ENCODE measurements at places on chromosomes 12 and 14. TPM values are rescaled to one million over a fixed set of nuclear protein-coding genes. Genes with fewer than 3 reads are reported as not detected.

Gene RIN3
- polyA plus RNA-seq = 19.2 TPM

Gene GNB3
- polyA plus RNA-seq = 0.46 TPM

Gene TMPRSS12
- polyA plus RNA-seq = not detected

Gene AQP6
- not detected for polyA plus RNA-seq

Gene AQP2
- not detected for polyA plus RNA-seq

Gene ACOT6
- not detected for polyA plus RNA-seq

Gene EVL
- 6.5 TPM for polyA plus RNA-seq

Gene FGD6
- polyA plus RNA-seq = 5.3 TPM

Gene SERPINA10
- polyA plus RNA-seq = 0.06 TPM

Gene RFLNA
- polyA plus RNA-seq = 17.6 TPM

Gene POTEG
- 0.04 TPM for polyA plus RNA-seq

Gene C12orf60
- polyA plus RNA-seq = 0.96 TPM

Gene DTD2
- polyA plus RNA-seq = 13.8 TPM

Gene RNF41
- polyA plus RNA-seq = 25.2 TPM

Gene KCNA1
- polyA plus RNA-seq = not detected

Gene SDR9C7
- polyA plus RNA-seq = 0.03 TPM

Gene RHEBL1
- 2.2 TPM for polyA plus RNA-seq

Gene ANKRD33
- polyA plus RNA-seq = not detected

Gene RERGL
- polyA plus RNA-seq = 6.7 TPM

Gene FSCB
- polyA plus RNA-seq = not detected

Gene MFAP5
- 7.2 TPM for polyA plus RNA-seq

Gene CORO1C
- 38.4 TPM for polyA plus RNA-seq

Gene SMCO3
- polyA plus RNA-seq = not detected

Gene KLRC3
- polyA plus RNA-seq = 1.8 TPM

Gene NRXN3
- polyA plus RNA-seq = 3.6 TPM

Gene CRIP1
- 199 TPM for polyA plus RNA-seq

Gene SLC7A7
- 22.7 TPM for polyA plus RNA-seq

Gene IL31
- not detected for polyA plus RNA-seq

Gene CABP1
- 0.92 TPM for polyA plus RNA-seq

Gene KLHDC1
- 1.1 TPM for polyA plus RNA-seq

Gene LPAR5
- 4.2 TPM for polyA plus RNA-seq

Gene OTUB2
- 2.3 TPM for polyA plus RNA-seq

Gene PDZRN4
- polyA plus RNA-seq = 0.23 TPM

Gene BEST3
- polyA plus RNA-seq = not detected

Gene AP1G2
- polyA plus RNA-seq = 41.6 TPM

Gene PTCSC3
- not detected for polyA plus RNA-seq

Gene IRAK3
- 4.4 TPM for polyA plus RNA-seq

Gene KRT77
- polyA plus RNA-seq = 0.01 TPM

Gene KCNC2
- polyA plus RNA-seq = not detected

Gene CLEC2A
- polyA plus RNA-seq = not detected

All from sigmoid colon (tissue), 7 donors.